A549 treated with GW870086 at 1 μM for 4 hours (cell line): ENCODE measurements at places on chromosomes 4 and X. TPM values are rescaled to one million over a fixed set of nuclear protein-coding genes. Genes with fewer than 3 reads are reported as not detected.

The GC gene
- not detected in 5 replicates for total RNA-seq

The AFF2 gene
- not detected in 5 replicates for total RNA-seq

The TLR10 gene
- 0.03 TPM in 1 of 5 replicates, not detected in the others for total RNA-seq

The RAB9B gene
- total RNA-seq, result 0.03 to 0.05 TPM (median 0.05 TPM) in 3 of 5 replicates, not detected in the others

The CCDC158 gene
- not detected in 5 replicates for total RNA-seq

The CFP gene
- total RNA-seq, result 0.20 to 1.0 TPM (median 0.31 TPM) in 5 replicates

The MAGEC3 gene
- total RNA-seq, result not detected in 5 replicates

The ADGRG2 gene
- total RNA-seq, result 8.4 to 11.0 TPM (median 10.6 TPM) in 5 replicates

The MAP7D2 gene
- total RNA-seq, result 5.4 to 6.5 TPM (median 5.9 TPM) in 5 replicates

The SERPINA7 gene
- not detected in 5 replicates for total RNA-seq

The BST1 gene
- 15.9 to 18.1 TPM (median 16.9 TPM) in 5 replicates for total RNA-seq

The COX18 gene
- total RNA-seq, result 5.0 to 7.4 TPM (median 6.4 TPM) in 5 replicates

The GRID2 gene
- not detected in 5 replicates for total RNA-seq

The SATL1 gene
- not detected in 5 replicates for total RNA-seq

The SORCS2 gene
- total RNA-seq, result 2.5 to 5.0 TPM (median 4.7 TPM) in 5 replicates

The HAUS3 gene
- total RNA-seq, result 5.7 to 8.2 TPM (median 7.8 TPM) in 5 replicates

The SMIM10L2A gene
- 0.10 to 0.21 TPM (median 0.15 TPM) in 5 replicates for total RNA-seq

The PNMA5 gene
- not detected in 5 replicates for total RNA-seq

The NDST3 gene
- total RNA-seq, result not detected in 5 replicates

The RHOXF1 gene
- total RNA-seq, result not detected in 5 replicates

The TRIM60 gene
- not detected in 5 replicates for total RNA-seq

The CLGN gene
- total RNA-seq, result 4.2 to 6.1 TPM (median 5.2 TPM) in 5 replicates

The MTTP gene
- total RNA-seq, result 0.05 TPM in 1 of 5 replicates, not detected in the others

The VGLL1 gene
- total RNA-seq, result not detected in 5 replicates

The PRDM5 gene
- total RNA-seq, result 3.1 to 5.3 TPM (median 4.6 TPM) in 5 replicates

The HTR2C gene
- total RNA-seq, result not detected in 5 replicates

The COL4A6 gene
- total RNA-seq, result 15.0 to 17.0 TPM (median 16.0 TPM) in 5 replicates

The FAM47E gene
- 0.09 to 0.32 TPM (median 0.22 TPM) in 4 of 5 replicates, not detected in the other for total RNA-seq

The F9 gene
- not detected in 5 replicates for total RNA-seq

The RPA4 gene
- 0.14 to 0.35 TPM (median 0.27 TPM) in 5 replicates for total RNA-seq

The SH3TC1 gene
- total RNA-seq, result 16.5 to 20.5 TPM (median 18.9 TPM) in 5 replicates

The PNMA3 gene
- 0.13 to 0.27 TPM (median 0.16 TPM) in 5 replicates for total RNA-seq

The RHOH gene
- 0.11 to 0.16 TPM (median 0.12 TPM) in 4 of 5 replicates, not detected in the other for total RNA-seq

The LAS1L gene
- 59.9 to 67.8 TPM (median 65.3 TPM) in 5 replicates for total RNA-seq

The ATG4A gene
- 7.5 to 9.0 TPM (median 8.2 TPM) in 5 replicates for total RNA-seq
